Non-pigmented ciliary epithelial cell (primary cell): ENCODE measurements at places on chromosomes 11 and 22.

GRCh38 chr11:3964056-3964455 is 108.6 kb downstream of the STIM1 start:
- DNase-seq: no peak

GRCh38 chr11:34314936-34315335 is 42.9 kb downstream of the ABTB2 start:
- no peak for DNase-seq

GRCh38 chr22:42565956-42566355 is 12.2 kb downstream of the SERHL2 start:
- no peak for DNase-seq

- DNase-seq: no peak
Observed at GRCh38 chr11:8067929-8068575, 13.0 kb upstream of the TUB start.

GRCh38 chr22:17120711-17121232 is 388 bp downstream of the TMEM121B start:
- no peak for DNase-seq

DNA sequence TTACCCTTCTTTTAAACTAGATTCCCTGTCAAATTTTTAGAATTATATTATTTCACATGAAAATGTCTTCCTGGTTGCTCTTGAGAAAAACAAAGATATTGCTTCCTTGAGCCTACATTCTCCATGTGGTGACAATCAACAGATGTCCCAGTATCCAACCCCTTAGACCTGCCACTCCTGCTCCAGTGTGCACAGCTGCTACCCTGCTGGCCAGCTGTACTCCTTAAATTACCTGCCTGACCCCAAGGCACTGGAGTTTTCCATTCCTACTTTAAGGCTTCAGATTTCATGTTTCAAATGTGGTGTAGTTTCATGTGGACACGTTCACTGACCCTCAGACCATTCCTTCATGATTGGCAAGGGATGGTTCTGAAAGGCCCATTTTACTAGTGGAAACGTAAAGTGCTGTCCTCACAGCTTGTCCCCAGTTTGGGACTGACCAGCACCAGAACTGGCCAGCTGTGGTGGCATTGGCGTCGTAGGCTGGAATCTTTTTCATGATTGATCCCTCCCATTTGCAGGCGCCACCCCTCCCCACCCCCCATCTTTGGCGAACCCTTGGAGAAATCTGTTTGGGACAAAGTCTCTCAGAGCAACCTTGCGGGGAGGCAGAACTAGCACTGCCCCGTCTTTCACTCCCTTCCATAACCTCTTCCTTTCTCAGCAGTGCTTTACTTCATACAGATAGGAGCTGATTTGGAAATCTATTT is 123.5 kb downstream of the DBX1 start:
- DNase-seq: no peak
